ENCODE measurements at places on chromosomes 11 and 22.

- no peak for DNase-seq
These were observed 29.3 kb downstream of the CLPB start for GRCh38 chr11:72405009-72405408.

DNA sequence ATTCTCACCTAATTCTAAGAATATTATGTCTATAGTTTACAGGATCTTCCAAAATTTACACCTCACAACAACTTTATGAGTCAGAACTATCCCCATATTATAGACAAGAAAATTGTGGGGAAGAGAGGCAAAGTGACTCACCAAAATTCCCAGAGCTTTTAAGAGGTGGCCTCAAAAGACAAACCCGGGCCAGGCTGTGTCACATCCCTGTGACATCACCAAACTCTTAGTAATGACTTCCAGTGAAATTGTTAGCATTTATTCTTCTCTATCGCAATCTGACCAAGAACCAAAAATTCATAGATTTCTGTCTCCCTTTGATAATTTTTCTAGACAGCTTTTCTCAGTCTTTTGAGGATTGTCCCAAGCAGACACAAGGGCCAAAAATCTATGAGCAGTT, 134.3 kb downstream of the SNX19 start:
- DNase-seq: no peak

- no peak for DNase-seq
These were observed 1125.0 kb downstream of the BRD1 start for GRCh38 chr22:48702573-48703264.

- DNase-seq: no peak
These were observed 206.6 kb downstream of the OPCML start for GRCh38 chr11:133325711-133326110.

- no peak for DNase-seq
These were observed 258.2 kb downstream of the BRD1 start for GRCh38 chr22:49569286-49570031.

All from T-helper 1 cell (primary cell).